ENCODE measurements at places on chromosomes 2 and 18.
A peak's percentile ranks its signal among the peaks of the same experiment; 100 is the strongest.

DNA sequence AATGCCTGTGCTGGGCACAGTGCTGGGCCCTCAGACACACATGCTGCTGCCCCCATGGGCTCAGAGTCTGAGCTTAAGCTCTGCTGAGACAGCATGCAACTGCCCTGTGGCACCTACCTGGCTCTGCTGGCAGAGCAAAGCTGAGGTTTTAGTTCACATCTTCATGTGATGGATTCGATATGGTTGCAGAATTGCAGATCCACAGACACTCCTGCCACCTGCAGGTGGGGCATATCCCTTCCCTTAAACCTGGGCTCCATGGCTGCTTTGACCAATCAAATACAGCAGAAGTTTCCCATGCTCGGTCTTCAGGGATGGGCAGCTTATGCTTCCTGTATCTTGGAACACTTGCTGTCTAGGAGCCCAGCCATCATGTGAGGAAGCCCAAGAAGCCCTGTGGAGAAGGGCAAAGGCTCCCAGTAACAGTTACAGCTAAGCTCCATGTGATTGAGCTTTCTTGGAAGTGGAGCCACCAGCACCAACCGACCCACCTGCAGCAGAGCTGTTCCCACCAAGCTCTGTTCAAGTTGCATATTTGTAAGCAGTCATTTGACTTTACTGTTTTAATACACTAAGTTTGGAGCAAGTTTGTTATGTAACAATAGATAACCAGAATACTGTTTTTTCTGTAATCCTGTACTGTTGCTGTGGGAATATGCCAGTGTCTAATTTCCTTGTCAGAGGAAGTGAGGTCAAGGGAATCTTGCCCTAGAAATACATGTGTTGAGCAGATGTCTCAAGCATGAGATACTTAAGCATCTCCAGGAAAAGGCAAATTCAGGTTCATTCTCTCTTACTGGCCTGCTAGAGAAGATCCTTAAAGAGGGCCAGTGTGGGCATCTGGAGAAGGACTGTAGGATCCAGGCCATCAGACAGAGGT, 79.3 kb downstream of the SH3RF3 start:
- no peak overlapping the region for H3K4me3 ChIP-seq
- peaks cover 43% of the 10 kb centered on the region for H3K27me3 ChIP-seq
- H3K4me1 ChIP-seq, result peaks cover 45% of the 10 kb centered on the region
- H3K36me3 ChIP-seq, result peaks cover 5% of the 10 kb centered on the region
- H3K27ac ChIP-seq, result no peak overlapping the region

- DNase-seq, result no peak
- H3K27me3 ChIP-seq, result no peaks in the 10 kb centered on the region
- no peaks in the 10 kb centered on the region for H3K4me1 ChIP-seq
- no peaks in the 10 kb centered on the region for H3K36me3 ChIP-seq
- H3K27ac ChIP-seq, result no peak overlapping the region
- no peak overlapping the region for H3K4me3 ChIP-seq
Observed at GRCh38 chr2:55876429-55877086, 47.0 kb downstream of the EFEMP1 start.

DNA sequence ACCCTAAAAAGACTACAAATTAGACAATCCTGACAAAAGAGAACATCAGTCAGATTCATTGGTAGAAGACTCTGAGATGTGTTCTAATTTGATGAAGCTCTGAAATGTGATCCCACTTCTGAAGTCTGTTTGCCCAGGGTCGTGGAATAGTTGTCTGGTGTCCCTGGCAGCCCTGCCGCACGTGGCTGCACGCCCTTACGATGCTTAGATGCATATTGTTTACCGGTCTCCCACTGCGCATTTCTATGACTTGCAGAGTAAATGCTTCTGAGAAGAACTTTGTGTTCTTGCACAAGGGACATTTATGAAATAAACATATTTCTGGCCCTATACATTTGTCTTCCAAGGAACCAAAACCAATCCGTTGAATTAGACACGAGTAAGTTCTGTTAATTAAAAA, 243.2 kb downstream of the BABAM2 start:
- no peak for DNase-seq
- H3K36me3 ChIP-seq, result peaks cover 9% of the 10 kb centered on the region
- H3K27me3 ChIP-seq, result no peaks in the 10 kb centered on the region
- peaks cover 24% of the 10 kb centered on the region for H3K4me1 ChIP-seq

DNA sequence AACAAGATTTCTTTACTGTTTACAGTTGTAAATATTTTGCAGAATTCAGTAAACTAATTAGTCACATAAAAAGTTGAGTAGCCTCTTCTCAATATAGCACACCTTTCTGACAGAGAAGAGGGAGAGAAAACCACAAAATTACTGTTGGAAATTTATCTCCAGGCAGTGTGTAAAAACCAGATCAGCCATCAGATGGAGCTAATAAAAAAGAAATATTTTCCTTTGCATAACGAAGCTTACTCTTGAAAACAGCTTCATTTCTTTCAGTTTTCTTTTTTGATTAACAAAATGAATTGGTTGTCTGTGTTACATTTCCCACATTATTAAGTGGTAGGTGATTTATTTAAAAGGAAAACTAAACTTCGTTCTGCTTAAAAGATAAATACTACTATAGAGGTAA, 259.3 kb upstream of the KCNJ3 start:
- no peaks in the 10 kb centered on the region for H3K4me1 ChIP-seq
- H3K36me3 ChIP-seq, result no peaks in the 10 kb centered on the region
- no peak overlapping the region for H3K27ac ChIP-seq
- no peak for DNase-seq
- no peaks in the 10 kb centered on the region for H3K27me3 ChIP-seq

- H3K4me1 ChIP-seq, result peaks cover 27% of the 10 kb centered on the region
- H3K36me3 ChIP-seq, result peaks cover 30% of the 10 kb centered on the region
- peak; percentile 85 for DNase-seq
- peak within 1 kb of the TSS; percentile 93 for H3K4me3 ChIP-seq
Observed at GRCh38 chr2:241102239-241102803, at the start of gene MTERF4. MTERF4 (minus strand) TSS chr2:241102287; CDS start chr2:241102273, 14 bp downstream.

DNA sequence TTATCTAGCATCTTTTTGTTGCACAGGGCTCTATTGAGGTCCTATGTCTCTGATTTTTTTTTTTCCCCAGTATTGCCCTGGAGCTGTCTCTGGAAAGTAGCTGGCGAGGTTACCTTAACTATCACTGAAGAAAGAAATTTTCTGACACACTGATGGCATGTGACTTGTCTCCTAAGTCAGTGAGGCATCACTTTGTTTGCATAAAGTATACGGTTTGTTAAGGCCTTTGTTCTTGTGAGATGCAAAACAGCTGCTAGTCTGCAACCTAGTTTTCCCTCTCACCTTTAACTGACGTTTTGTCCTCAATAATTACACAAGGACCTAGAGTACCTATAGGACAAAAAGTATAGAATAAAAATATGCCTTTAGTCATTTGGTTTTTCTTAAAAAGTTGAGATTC, 41.8 kb downstream of the UBXN4 start:
- H3K4me1 ChIP-seq, result peaks cover 2% of the 10 kb centered on the region
- no peak overlapping the region for H3K27ac ChIP-seq
- DNase-seq, result no peak
- H3K36me3 ChIP-seq, result peaks cover 80% of the 10 kb centered on the region
- H3K27me3 ChIP-seq, result no peaks in the 10 kb centered on the region
- H3K4me3 ChIP-seq, result no peak overlapping the region

GRCh38 chr18:24530630-24531111, 70.2 kb downstream of the HRH4 start:
- no peaks in the 10 kb centered on the region for H3K36me3 ChIP-seq
- DNase-seq, result no peak
- H3K4me3 ChIP-seq, result no peak overlapping the region
- H3K27me3 ChIP-seq, result peaks cover 47% of the 10 kb centered on the region
- H3K27ac ChIP-seq, result no peak overlapping the region

- peaks cover 12% of the 10 kb centered on the region for H3K4me1 ChIP-seq
- no peak overlapping the region for H3K4me3 ChIP-seq
- no peaks in the 10 kb centered on the region for H3K36me3 ChIP-seq
Observed at GRCh38 chr18:44823286-44823685, 142.6 kb downstream of the SETBP1 start.

GRCh38 chr2:29528891-29529520, 392.4 kb downstream of the ALK start:
- peaks cover 69% of the 10 kb centered on the region for H3K27me3 ChIP-seq
- no peak overlapping the region for H3K27ac ChIP-seq
- H3K4me1 ChIP-seq, result no peaks in the 10 kb centered on the region
- no peaks in the 10 kb centered on the region for H3K36me3 ChIP-seq
- DNase-seq, result no peak

DNA sequence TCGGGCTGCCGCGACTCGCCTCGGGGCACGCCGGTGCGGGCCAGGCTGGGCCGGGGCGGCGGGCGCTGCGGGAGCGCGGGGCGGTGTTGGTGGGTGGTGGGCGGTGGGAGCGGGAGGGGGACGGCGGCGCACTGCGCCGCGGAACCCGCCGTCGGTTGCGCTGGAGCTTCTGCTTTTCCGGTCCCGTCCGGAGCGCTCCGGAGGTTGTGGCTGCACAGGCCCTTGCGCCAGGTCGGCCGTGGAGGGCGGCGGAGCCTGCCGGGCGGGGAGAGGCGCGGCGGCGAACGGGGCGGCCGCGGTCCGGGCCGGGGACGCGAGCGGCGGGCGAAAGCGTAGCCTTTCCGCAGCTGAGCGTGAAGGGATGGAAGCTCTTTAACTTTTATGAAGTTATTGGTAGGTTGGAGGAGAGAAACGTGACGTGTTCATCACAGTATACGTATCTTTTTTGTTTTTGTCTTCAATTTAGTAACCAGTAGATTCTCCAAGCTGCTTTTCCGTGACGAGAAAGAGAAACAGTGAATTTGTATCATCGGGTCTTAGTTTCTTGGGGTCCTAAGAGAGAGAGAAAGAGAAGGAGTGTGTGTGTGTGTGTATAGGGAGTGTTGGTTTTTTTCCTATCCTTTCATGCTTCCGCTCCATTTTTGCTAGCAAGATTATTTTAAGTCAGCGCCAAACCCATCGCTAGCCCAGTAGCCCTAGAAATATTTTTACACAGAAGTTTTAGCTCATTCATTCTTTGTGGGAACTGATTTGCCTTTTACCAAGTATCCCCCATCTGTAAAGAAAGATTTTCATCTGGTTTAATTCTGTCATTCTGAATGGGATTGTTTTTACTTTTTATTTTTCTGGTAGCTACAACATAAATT, 535 bp downstream of the ATG4B start:
- H3K27ac ChIP-seq, result peak overlapping the region; percentile 58
- H3K27me3 ChIP-seq, result no peaks in the 10 kb centered on the region
- peaks cover 28% of the 10 kb centered on the region for H3K36me3 ChIP-seq
- peaks cover 45% of the 10 kb centered on the region for H3K4me1 ChIP-seq

- peaks cover 2% of the 10 kb centered on the region for H3K36me3 ChIP-seq
- H3K27me3 ChIP-seq, result peaks cover 7% of the 10 kb centered on the region
- DNase-seq, result no peak
Observed at GRCh38 chr2:7813541-7814292, 868.1 kb upstream of the ID2 start.

- no peak for DNase-seq
- no peaks in the 10 kb centered on the region for H3K36me3 ChIP-seq
- H3K4me1 ChIP-seq, result no peaks in the 10 kb centered on the region
- H3K4me3 ChIP-seq, result no peak overlapping the region
- peaks cover 16% of the 10 kb centered on the region for H3K27me3 ChIP-seq
- no peak overlapping the region for H3K27ac ChIP-seq
Observed at GRCh38 chr2:199760574-199760973, 90.4 kb downstream of the FTCDNL1 start.

GRCh38 chr18:64416990-64417389, 268.1 kb upstream of the LINC00305 start:
- no peaks in the 10 kb centered on the region for H3K4me1 ChIP-seq
- no peaks in the 10 kb centered on the region for H3K36me3 ChIP-seq
- no peak overlapping the region for H3K4me3 ChIP-seq
- DNase-seq, result no peak
- no peak overlapping the region for H3K27ac ChIP-seq

GRCh38 chr2:102366406-102367112, 11.0 kb downstream of the IL18R1 start:
- DNase-seq, result peak; percentile 14
- H3K27ac ChIP-seq, result peak overlapping the region; percentile 91
- no peaks in the 10 kb centered on the region for H3K27me3 ChIP-seq
- H3K36me3 ChIP-seq, result peaks cover 43% of the 10 kb centered on the region

- no peaks in the 10 kb centered on the region for H3K27me3 ChIP-seq
- peaks cover 26% of the 10 kb centered on the region for H3K4me1 ChIP-seq
- H3K4me3 ChIP-seq, result peak within 1 kb of the TSS; percentile 94
- DNase-seq, result peak; percentile 25
- H3K36me3 ChIP-seq, result peaks cover 6% of the 10 kb centered on the region
- peak within 1 kb of the TSS; percentile 92 for H3K27ac ChIP-seq
Observed at GRCh38 chr2:84880645-84881521, at the start of gene TRABD2A. TRABD2A (minus strand) TSS chr2:84881084; CDS start chr2:84881039, 45 bp downstream.

- H3K36me3 ChIP-seq, result no peaks in the 10 kb centered on the region
- no peak overlapping the region for H3K27ac ChIP-seq
- H3K4me1 ChIP-seq, result peaks cover 21% of the 10 kb centered on the region
- H3K27me3 ChIP-seq, result peaks cover 3% of the 10 kb centered on the region
Observed at GRCh38 chr2:237424544-237424943, 10.6 kb upstream of the COL6A3 start.

GRCh38 chr18:3993941-3994687, 461.0 kb downstream of the DLGAP1 start:
- no peak overlapping the region for H3K4me3 ChIP-seq
- H3K27me3 ChIP-seq, result peaks cover 3% of the 10 kb centered on the region
- DNase-seq, result no peak
- H3K4me1 ChIP-seq, result no peaks in the 10 kb centered on the region
- no peaks in the 10 kb centered on the region for H3K36me3 ChIP-seq
- H3K27ac ChIP-seq, result peak overlapping the region; percentile 33

GRCh38 chr2:60945341-60945740, 64.0 kb downstream of the REL start:
- H3K36me3 ChIP-seq, result peaks cover 10% of the 10 kb centered on the region
- no peaks in the 10 kb centered on the region for H3K27me3 ChIP-seq
- no peak for DNase-seq
- H3K4me3 ChIP-seq, result no peak overlapping the region
- H3K4me1 ChIP-seq, result peaks cover 13% of the 10 kb centered on the region

DNA sequence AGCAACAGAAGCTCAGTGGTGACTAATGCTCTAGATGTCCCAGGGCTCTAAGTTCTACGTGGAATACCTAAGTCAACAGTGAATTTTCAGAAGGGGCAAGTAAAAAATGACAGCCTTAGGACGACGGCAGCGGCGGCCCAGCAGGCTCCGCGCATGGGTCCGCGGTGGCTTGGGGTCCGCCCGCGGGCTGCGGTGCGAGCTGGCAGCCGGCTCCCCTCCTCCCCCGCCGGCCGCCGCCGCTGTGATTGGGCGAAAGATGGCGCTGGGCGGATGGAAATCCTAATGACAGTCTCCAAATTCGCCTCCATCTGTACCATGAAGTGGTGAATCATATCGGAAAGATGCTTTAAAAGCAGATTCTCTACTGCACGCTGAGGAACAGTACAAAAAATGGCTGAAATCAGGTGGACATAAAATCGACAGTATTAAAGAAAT, 74.7 kb downstream of the HNRNPLL start:
- peaks cover 3% of the 10 kb centered on the region for H3K36me3 ChIP-seq
- peak overlapping the region; percentile 42 for H3K4me3 ChIP-seq
- H3K4me1 ChIP-seq, result no peaks in the 10 kb centered on the region
- DNase-seq, result no peak
- peaks cover 55% of the 10 kb centered on the region for H3K27me3 ChIP-seq
